ENCODE measurements at places on chromosomes 16 and 17. TPM values are rescaled to one million over a fixed set of nuclear protein-coding genes. Genes with fewer than 3 reads are reported as not detected.
A peak's percentile ranks its signal among the peaks of the same experiment; 100 is the strongest.

DNA sequence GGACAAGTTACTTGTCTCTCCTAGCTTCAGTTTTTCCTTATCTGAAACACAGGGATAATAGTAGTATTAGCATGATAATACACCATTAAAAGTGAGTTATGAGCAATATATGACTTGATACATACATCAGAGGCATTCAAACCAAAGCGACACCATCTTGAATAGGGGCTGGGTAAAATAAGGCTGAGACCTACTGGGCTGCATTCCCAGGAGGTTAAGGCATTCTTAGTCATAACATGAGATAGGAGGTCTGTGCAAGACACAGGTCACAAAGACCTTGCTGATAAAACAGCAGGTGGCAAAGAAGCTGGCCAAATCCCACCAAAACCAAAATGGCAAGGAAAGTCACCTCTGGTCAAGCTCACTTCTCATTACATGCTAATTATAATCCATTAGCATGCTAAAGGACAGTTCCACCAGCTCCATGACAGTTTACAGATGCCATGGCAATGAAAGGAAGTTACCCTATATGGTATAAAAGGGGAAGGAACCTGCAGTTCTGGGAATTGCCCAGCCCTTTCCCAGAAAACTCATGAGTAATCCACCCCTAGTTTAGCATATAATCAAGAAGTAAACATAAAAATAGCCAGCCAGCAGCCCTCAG, 37.2 kb upstream of the HS3ST3A1 start:
- peak; percentile 41 for DNase-seq

GRCh38 chr16:62752854-62753253, 716.6 kb upstream of the CDH8 start:
- no peak for DNase-seq

DNA sequence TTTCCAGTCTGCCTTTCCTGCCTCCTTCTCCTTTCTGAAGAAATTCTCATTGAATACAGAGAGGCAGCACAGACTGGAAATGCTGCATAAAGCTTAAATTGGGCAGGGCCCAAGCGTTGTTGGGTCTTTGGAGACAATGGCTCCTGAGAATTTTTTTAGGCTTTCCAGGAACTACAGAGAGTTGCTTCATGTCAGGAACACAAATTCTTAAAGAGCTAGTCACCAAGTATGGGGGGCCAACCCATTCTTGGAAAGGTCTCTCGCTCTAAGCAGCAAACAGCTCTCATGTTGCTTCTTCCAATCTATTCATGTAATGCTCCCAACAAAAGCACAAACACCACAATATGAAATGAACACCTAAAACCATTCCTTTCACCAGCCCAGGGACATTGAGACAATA, 6.9 kb downstream of the HNF1B start:
- no peak for DNase-seq

Gene GRAPL
- total RNA-seq = 2.9 TPM

GRCh38 chr17:42266918-42267766, 9.0 kb downstream of the STAT5B start:
- DNase-seq = peak; percentile 70

Gene CLEC18B
- 0.23 TPM for total RNA-seq

GRCh38 chr16:51982715-51983680, 563.9 kb downstream of the TOX3 start:
- DNase-seq = peak; percentile 34

- DNase-seq = no peak
Observed at GRCh38 chr17:33837281-33837680, 417.8 kb upstream of the CCL2 start.

- peak; percentile 30 for DNase-seq
Observed at GRCh38 chr16:21626659-21627277, 25.6 kb downstream of the IGSF6 start.

Gene SLC6A2
- not detected for total RNA-seq

DNA sequence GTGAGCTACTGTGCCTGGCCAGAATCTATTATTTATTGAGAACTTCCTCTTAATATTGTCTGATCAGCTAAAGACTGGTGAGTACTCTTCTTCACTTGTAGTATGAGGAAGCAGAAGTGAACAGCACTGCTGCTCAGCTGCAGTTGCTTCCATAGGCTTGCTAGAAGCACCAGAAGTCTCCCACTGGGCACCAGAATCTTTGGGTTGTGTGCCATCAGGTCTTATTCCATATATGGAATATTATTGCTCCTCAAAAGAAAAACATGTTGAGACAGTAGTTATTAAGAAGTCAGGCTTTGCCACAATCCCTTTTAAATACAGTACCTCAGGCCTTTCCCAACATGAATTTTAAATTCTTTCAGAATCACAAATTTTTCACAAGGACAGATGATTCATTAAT, 17.2 kb downstream of the SNTB2 start:
- no peak for DNase-seq

Gene SKAP1
- total RNA-seq = 76.1 TPM

- DNase-seq = no peak
Observed at GRCh38 chr16:73143002-73143401, 95.1 kb upstream of the ZFHX3 start.

DNA sequence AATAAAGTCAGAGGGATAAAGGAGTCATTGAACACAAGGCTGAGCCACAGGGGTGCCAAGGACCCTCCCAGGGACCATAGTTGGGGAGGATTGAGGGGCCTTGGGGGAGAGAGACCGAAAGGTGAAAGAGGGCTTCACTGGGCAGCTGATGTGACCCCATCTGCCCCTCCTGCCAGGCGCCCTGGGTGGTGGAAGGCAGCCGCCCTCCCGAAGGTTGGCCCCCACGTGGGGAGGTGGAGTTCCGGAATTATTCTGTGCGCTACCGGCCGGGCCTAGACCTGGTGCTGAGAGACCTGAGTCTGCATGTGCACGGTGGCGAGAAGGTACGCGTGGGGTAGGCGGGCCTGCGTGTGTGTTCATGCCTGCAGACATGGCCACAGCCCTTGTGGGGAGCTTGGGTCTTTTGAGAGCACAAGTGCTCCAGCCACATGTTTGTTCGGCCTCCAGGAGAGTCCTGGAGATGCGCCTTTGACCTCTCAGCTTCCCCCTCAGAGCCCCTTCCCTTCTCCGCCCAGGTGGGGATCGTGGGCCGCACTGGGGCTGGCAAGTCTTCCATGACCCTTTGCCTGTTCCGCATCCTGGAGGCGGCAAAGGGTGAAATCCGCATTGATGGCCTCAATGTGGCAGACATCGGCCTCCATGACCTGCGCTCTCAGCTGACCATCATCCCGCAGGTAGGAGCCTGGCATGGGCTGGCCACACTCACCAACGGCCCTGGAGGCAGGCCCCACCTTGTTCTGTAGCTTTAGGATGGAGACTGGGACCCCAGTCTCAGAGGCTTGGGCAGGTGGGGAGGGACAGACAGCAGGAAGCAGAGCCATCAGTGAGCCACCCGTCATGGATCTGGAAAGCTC, 24.1 kb downstream of the ANKRD40 start:
- no peak for DNase-seq

- DNase-seq = peak; percentile 37
Observed at GRCh38 chr16:28491230-28491969, 474 bp downstream of the CLN3 start.

GRCh38 chr17:47896672-47897490, 845 bp downstream of the SP2 start:
- DNase-seq = no peak

Gene PDILT
- not detected for total RNA-seq

Gene CCDC154
- total RNA-seq = 1.6 TPM

DNA sequence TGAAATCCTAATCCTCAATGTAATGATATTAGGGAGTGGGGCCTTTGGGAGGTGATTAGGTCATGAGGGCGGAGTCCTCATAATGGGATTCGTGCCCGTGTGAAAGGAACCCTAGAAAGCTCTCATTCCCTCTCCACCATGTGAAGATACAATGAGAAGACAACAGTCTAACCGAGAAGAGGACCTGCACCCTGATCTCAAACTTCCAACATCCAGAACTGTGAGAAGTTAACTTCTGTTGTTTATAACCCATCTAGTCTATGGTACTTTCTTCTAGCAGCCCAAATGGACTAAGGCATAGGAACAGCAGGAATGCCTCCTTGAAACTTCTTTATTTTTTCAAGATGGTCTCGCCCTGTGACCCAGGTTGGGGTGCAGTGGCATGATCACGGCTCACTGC, 24.7 kb downstream of the WSB1 start:
- DNase-seq = no peak

- no peak for DNase-seq
Observed at GRCh38 chr16:51306116-51306515, 155.0 kb upstream of the SALL1 start.

GRCh38 chr16:56910654-56911539, 21.0 kb upstream of the HERPUD1 start:
- DNase-seq = peak; percentile 52

Gene MYH13
- total RNA-seq = not detected

GRCh38 chr16:522320-523096, 5.0 kb upstream of the CAPN15 start:
- DNase-seq = no peak

GRCh38 chr17:52158450-52159042, at the start of gene CA10:
Gene CA10, minus strand, starts transcription at chr17:52158714.
- DNase-seq = peak; percentile 5

GRCh38 chr17:22270381-22270780, 578.1 kb downstream of the KCNJ18 start:
- no peak for DNase-seq

GRCh38 chr17:17495536-17496188, 533 bp downstream of the RASD1 start:
- peak; percentile 51 for DNase-seq

DNA sequence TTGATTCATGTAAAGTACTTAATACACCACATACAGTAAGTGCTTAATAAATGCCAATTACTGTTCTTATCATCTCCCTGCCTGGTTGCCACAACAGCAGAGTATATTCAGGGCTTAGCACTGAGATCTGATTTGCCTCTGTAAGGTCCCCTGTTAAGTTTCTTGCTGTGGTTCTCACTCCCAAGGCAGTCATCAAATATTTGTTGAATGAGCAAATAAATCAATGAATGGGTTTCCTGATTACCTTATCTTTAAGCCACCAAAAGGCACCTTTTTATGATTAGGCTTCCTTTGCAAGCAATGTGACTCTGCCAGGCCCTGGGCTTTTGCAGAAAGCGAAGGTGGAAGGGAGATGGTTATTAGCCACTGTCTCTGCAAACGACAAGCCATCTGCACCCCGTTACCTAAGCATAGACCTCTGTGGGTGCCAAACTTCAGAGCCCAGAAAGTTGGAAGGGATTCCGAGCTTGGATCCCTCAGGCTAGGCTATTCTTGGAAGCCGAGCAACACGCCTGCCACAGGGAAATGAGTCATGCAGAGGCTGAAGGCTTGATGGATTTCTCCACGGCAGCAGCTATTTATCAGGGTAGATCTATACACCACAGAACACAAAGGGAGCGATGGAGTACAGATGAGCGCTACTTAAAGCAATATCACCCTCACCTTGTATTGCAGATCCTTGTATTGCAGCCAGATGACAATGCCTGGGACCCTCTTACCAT, 102.0 kb downstream of the GRIN2A start:
- no peak for DNase-seq

- no peak for DNase-seq
Observed at GRCh38 chr17:81931557-81932332, 4.2 kb upstream of the MAFG start.

DNA sequence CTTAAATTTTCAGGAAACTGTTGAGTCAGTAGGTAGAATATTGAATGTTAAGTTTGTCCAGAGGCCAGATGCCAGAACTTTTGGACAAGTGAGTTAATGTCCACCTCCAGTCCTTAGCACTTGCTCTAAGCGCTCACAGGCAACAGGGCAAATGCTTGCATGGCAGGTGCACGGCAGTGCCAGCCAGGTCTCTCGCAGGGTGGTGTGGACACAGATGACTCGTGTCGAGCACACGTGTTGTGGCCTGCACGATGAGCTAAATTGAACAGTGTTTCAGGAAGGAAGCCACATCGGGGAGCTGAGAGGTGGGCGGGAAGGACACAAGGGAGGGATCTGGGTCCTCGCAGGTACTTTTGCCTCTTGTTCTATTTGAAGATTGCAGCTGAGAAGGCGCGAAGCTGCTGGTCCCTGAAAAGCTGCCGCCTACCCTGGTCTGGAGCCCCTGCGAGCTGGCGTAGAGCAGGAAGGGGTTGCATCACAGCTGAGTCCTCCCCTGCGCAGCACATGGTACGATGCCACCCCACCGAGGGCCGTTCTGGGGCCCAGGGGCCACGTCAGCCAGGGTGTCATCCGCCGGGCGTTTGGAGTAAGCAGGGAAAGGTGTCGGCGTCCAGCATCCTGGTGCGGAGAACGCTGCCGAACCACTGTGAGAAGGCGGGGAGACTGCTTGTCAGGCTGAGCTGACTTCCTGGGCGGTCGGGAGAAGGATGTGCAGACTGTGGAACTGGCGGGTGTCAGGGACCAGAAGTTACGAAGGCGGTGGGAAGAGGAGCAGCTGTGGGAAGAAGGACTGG, 6.3 kb downstream of the RAB40C start:
- no peak for DNase-seq

GRCh38 chr17:81298991-81299738, 4.1 kb upstream of the SLC38A10 start:
- no peak for DNase-seq

Gene MPO
- total RNA-seq = 0.07 TPM

- DNase-seq = peak; percentile 42
Observed at GRCh38 chr17:19024101-19025078, 19.8 kb upstream of the FAM83G start.

Gene ZNF750
- total RNA-seq = not detected

GRCh38 chr16:53895433-53895832, 191.5 kb downstream of the FTO start:
- DNase-seq = no peak

Gene GPR142
- not detected for total RNA-seq
